ENCODE measurements at places on chromosomes 13 and 19. TPM values are rescaled to one million over a fixed set of nuclear protein-coding genes. Genes with fewer than 3 reads are reported as not detected.

DNA sequence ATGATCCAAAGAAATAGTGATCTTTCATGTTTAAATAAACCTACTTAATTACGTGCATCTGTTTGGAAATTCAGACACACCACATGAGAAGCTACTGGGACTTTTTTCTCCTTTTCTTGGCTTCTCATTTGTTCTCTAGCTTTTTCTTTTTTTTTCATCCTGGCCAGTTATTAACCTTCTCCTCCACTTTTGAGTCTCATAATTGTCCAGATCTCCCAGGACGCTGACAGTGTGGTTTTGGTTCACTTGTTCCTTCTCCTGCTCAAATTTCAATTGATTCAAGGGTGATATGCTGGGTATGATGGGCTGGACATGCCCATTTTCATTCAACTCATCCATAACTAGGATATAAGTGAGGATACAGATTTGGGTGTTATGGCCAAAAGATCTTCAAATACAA lies 152.3 kb downstream of the TM9SF2 start:
- DNase-seq = no peak

DNA sequence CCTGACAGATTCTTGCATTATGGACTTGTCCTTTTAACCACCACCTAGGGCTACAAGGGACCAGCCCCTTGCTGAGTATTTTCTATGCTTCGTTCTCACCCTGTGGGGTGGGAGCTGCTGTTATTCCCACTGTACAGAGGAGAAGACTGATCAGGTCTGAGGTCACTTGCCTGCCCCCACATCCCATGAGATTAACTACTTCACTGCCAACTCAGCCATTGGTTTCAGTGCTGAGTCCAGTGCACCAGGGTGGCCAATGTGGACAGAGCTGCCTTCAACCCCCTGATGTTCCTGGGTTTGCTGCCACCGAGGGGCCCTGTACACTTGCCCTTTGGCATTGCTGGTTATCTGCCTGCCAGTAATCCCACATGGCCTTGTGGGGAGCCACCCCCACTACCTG lies 6.9 kb downstream of the PRKACA start:
- DNase-seq = no peak

GRCh38 chr13:90008707-90009149 lies 1338.8 kb upstream of the MIR17HG start:
- DNase-seq = no peak

TMEM255B gene
- 0.78 TPM for total RNA-seq

ACP5 gene
- total RNA-seq = 2.1 TPM

Measured in RPMI7951 (cell line).